ENCODE measurements at places on chromosomes 2 and 18.
A peak's percentile ranks its signal among the peaks of the same experiment; 100 is the strongest.

DNA sequence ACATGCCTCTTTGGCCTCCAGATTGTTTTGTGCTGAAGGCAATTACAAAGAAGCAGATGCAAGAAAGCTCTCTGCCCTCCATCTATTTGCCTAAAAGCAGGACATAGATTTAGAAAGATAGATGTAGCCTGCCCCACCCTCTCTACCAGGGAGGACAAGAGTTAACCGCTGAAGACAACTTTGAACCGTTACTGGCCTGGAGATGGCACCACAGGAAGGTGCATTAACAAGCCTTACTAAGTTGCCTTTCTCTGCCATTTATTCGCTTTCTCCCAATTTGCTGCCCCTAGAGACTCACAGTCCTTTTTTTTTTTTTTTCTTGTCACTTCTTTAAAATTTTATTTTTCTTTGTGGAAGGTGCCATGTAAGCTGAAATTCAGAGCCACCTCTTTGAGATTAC lies 28.8 kb upstream of the RMDN2 start:
- no peak for DNase-seq

- DNase-seq: no peak
These were observed 71.0 kb upstream of the DAPL1 start for GRCh38 chr2:158723921-158724802.

DNA sequence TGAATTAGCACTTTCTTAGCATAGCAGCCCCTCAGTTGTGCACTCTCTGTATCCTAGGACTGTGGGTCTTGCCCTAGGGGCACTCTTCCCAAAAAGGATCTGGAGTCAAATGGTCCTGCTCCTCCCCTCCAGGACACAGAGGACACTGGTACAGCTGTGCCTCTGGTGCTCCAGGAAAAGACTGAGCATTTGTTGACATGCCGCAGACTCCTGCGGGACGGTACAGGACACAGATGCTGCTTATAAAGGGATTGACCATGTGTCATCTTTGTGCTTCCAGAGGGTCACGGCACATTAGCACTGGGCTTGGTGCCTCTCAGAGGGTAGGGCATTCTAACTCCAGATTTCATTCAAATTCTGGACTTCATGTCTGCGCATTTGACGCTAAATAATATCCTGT lies 110.5 kb downstream of the KLF7 start:
- no peak for DNase-seq

GRCh38 chr2:185825557-185825956 lies 87.0 kb downstream of the FSIP2 start:
- no peak for DNase-seq

GRCh38 chr2:70641263-70641784 lies 87.7 kb upstream of the TGFA start:
- DNase-seq: no peak

GRCh38 chr2:219871351-219871750 lies 243.9 kb downstream of the SLC4A3 start:
- DNase-seq: no peak

- no peak for DNase-seq
These were observed 108.3 kb upstream of the NCKAP5 start for GRCh38 chr2:133676392-133677130.

DNA sequence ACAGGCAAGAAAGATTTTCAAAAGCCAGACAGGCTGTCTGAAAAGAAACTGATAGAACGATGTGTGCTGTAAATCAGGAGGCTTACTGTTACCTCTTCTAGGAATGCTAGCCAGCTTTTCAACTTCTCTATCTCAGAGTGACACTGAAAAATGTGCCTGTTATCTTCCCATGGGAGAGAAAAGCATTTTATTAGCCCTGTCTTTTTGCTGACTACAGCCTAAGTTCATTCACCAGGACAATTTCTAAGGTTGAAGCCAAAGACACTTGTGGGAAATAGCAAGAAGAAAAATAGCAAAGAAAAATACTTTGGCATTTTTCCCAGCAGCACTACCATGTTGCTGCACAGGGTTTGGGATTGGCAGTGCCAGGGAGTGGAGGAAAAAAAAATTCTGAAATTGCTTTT lies 34.0 kb downstream of the ABCB11 start:
- DNase-seq: no peak

DNA sequence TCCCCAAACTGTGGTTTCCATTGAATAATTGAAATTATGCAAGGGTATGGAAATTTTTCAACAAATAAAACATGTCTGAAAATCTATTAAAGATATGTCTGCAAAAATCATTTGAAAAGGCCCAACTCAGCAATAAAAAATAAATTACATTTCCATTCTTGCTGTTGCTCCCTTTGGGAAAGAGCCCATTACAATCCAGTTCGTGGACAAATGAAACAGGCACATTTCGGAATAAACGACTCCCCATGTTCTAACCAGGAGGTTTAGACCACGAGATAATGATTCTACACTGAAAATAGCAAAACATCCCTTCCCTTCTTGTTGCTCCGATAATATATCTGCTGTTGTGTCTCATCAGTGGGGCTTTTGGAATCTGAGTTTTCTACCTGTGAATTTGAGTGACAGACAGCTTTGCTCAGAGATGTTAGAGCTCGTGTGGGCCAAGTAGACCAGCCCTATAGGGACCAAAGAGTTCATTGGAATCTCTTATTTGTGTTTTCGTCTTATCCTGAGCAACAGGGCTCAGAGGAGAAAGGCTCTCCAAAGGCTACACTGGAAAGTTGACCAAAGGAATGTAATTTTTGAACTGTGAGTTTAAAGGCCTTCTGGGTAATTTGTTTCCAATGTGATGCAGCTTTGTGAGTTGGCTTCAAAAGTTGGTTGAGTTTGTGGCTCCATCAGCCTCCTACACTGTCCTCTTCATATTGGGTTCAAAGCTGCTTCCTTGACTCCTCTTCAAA lies 119.5 kb downstream of the ACTR3 start:
- DNase-seq: no peak

DNA sequence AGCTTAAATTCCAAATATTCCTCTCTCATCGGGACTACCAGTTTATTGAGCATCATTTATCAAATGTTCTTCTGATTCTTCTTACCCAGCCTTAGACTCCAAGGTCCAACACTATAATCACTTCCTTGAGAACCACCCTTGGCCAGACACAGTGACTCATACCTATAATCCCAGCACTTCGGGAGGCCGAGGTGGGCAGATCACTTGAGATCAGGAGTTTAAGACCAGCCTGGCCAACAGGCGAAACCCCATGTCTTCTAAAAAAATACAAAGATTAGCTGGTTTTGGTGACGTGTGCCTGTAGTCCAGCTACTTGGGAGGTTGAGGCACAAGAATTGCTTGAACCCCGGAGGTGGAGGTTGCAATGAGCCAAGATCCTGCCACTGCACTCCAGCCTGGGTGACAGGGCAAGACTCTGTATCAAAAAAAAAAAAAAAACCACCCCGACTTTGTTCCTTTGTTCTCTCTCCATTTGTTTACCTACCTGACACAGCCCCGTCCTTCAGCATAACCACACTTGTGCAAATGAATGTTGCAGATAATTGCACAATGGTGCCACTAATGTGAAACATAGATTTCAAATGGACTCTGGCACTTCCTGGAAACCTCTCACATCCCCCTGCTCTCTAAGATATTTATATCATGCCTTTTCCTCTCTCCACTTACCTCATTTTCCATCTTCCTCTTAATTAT lies 38.9 kb upstream of the LPIN2 start:
- no peak for DNase-seq

GRCh38 chr2:10712185-10712809 lies 9.1 kb upstream of the ATP6V1C2 start:
- DNase-seq: no peak

GRCh38 chr2:176087330-176088047 lies 3.7 kb upstream of the EVX2 start:
- DNase-seq: no peak

DNA sequence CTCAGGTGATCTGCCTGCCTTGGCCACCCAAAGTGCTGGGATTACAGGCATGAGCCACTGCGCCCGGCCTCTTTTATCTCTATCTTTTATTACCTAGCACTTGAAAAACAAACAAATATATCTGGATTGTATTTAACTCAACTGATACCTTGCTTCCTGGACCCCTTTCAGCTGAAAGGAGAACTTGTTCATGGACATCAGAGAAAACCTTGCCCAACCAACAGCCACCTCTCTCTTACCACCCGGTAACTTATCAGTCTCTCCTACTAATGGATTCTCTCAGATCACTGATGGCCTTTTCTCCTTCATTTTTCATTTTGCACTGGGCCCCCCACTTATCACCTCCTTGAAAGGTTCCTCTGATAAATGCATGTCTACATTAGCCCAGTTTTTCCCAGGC lies 6.7 kb downstream of the RETSAT start:
- no peak for DNase-seq

DNA sequence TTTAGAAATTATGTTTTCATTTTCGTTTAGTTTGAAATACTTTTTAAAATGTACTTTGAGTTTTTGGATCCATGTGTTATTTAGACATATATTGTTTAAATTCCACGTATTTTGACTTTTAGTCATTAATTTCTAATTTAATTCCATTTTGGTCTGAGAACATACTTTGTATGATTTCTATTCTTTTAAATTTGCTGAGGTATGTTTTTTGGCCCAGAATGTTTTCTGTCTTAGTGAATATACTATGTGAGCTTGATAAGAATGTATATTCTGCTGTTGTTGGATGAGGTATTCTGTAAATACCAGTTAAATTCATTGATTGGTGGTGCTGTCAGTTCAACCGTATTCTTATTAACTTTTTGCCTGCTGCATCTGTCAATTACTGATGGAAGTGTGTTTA lies 26.4 kb downstream of the VRK2 start:
- no peak for DNase-seq

- DNase-seq: no peak
These were observed 301.4 kb upstream of the SYT4 start for GRCh38 chr18:43578706-43579105.

- DNase-seq: no peak
These were observed 19.1 kb downstream of the PLA2R1 start for GRCh38 chr2:160043265-160043664.

DNA sequence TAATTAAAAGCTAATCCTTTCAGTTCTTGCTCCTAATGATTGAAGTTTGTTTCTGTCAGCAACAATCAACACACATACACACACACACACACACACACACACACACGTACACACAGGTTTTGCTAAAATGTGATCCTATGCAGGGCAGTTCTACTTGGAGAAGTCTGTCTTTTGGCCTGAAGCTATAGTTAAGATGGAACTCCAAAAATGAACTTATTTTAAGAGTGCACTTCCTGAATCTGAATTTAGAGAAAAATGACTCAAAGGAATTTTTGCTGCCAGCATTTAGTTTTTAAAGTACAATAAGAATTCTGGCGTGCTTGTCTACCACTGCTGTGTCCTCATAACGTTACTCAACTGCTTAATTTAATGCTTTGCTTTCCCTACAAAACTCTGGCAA lies 6.6 kb downstream of the GALNT5 start:
- no peak for DNase-seq

GRCh38 chr2:42547014-42547413 lies 21.4 kb upstream of the MTA3 start:
- peak; percentile 50 for DNase-seq

- no peak for DNase-seq
These were observed 563.8 kb downstream of the TDRD15 start for GRCh38 chr2:21687589-21687988.

GRCh38 chr2:189254268-189254883 lies 74.8 kb upstream of the COL5A2 start:
- no peak for DNase-seq

DNA sequence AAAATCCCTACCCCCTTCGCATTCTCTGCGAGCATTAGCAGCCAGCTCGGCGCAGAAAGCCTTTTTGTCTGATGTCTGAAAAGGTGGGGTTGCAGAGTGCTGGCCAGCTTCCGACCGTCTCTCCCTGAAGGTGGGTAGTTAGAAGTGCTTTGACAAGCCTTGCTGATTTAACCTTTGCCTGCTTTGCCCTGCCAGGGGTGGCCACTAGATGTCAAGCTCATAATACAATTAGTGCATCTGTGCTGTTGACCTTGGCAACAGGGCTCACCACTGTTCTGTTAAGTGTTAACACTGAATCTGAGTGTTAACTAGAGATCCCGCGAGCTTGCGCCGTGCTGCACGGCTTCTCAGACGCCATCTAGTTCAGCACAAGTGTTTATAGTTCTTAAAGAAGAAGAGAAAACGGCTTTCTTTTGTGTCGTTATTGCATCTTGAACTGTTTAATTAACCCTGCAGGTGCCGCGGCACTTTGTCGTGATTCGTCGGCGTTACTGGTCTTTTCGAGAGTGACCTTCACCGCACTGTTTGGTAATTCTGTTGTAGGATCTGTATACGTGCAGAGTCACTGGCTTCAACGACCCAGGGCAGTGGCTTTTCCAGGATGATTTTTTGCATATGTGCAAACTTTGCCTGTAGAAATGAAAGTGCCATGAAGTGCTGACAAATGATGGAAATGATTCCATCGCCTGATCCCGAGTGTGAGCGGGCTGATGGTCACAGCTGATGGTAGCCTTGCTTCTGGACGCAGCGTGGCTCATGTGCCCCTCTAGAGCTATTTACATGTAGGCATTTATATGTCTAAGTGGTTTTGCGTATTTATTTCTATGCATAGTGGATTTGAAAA lies 5.5 kb downstream of the SALL3 start:
- DNase-seq: peak; percentile 12

DNA sequence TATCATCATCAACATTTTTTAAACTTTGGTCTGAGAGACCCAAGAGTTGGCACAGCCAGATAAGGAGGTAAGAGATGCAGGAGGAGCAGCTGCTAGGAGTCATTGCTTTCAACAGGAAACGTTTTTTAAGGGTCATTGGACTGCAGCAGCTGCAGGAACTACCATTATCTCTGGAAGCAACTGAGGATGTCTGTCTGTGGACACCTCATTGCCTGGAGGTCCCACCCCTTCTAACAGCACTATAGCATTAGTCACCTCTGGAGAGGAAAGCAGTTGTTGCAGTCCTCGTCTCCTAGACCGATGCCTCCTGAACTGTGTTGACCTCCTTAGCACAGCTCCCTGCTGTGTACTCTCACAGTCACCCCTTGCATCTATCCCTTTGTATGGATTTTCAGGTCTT lies 21.5 kb upstream of the FSHR start:
- no peak for DNase-seq

- no peak for DNase-seq
These were observed 2148.4 kb upstream of the CELF4 start for GRCh38 chr18:39713961-39714360.

- DNase-seq: no peak
These were observed 7.2 kb upstream of the HNMT start for GRCh38 chr2:137957033-137957432.

DNA sequence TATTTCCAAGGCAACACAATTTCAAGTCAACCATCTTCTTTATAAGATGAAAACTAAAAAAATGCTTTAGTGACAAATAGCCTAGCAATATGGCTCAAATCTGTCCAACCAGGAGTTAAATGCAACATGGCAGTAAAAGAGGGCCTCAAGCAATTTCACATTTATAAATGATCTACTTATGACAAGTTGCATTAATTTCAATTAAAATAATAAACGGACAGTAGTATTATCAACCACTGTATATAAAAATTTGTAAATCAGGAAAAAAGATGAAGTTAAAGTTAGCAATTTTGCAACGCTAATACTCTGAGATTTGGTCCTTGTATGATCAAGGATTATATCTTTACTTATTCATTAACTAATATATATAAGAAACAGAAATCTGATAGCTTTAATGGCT lies 19.3 kb downstream of the CCDC88A start:
- no peak for DNase-seq

Measured in Kasumi-1 (cell line).